ENCODE measurements at places on chromosomes 4 and X.
A peak's percentile ranks its signal among the peaks of the same experiment; 100 is the strongest.

DNA sequence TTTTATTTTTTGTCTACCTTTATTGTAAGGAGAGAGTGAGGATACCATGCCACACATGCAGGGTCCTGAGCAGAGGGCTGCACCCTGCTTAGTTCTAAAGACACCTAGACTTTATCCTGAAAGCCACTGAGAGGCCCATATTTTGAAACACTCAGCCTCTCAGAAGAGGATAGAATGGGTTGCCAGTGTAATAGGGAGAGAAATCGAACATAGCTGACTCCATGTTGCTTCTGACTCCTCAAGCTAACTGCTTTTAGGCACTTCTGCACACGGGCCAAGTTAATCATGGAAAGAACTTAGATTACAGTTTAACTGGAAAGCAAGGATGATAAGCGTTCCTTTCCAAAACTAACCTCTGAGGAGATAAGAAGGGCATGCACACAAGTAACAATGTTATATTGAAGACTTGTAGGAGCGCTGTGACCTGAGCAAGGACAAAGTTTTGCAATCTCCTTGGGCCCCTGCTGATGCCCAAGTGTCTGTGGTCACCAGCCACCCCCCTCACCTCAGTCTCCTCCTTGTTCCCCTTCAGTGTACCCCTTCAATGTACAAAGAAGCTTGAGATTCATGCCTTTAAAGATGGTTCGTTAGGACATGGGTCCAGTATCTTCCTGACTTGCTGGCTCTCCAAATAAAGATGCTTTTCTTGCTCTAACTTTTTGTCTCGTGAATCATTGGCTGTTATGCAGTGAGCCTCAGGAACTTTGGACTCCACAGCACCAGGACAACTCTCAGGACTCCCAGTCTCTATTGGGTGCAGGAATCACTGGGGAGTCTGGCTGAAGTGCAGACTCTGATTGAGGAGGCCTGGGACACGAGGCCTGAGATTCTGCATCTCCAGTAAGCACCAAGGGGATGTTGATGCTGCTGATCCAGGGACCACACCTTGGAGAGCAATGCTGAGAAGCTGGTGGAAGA, 25.4 kb upstream of the CD99 start:
- no peak for DNase-seq

GRCh38 chrX:154717824-154718223, 33.1 kb downstream of the GAB3 start:
- DNase-seq, result no peak

DNA sequence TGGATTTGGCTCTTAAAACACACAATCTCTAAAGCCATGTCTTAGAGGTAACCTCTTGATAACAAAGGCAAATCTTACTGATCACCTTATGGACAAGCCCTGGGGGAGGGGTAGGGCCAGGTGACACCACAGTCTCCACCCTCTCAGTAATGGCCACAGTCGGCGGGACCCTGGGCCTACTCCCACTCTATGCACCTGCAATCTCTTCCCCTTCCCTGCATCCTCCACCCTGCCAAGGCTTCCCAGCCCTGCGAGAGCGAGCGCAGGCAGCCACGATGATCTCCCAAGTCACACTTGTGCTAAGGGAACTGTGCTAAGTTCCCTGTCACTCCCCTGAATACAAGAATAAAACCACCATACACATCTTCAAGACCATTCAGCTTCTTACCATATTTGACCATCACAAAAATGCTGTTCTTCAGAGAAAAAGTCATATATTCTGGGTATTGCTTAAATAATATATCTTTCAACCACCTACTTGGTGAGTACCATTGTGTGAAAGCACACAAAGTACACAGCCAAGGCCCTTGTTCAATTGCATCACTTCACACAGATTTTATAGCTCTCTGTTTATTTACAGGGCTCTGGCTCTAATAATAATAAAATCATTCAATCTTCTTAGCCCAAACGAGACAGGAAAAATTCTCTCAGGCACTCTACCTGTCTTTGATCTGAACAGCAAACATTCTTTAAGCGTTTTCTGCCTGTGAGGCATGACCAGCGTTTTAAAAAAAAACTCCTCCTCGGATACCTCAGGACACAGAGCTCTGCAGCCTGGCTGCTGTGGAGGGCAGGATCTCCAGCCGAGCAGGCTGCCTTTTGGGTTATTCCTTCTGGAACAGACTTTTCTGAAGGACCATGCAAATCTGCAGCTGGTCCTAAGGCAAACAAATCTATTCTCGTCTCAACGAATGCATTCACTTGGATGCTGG, 115.7 kb upstream of the MAP3K15 start:
- peak; percentile 66 for DNase-seq

- DNase-seq, result no peak
Measured at GRCh38 chrX:43666311-43666912, 10.3 kb downstream of the MAOA start.

DNA sequence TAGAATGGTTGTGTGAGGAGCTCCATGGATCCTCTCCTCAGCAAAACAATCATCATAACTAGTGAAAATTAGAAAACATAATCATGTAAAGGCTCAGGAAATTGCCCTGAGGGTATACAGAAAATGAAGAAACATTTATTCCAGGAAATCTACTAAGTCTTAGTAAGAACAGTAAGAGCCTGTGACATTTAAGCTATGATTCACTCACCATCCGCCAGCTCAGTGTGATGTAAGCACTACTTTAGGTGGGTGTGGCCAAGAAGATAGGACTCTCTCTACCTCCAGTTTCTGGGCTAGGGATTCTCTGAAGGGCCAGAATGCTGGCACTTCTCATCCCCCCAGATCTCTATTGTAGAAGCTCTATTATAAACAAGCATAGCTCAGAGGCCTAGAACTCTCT, 147.5 kb downstream of the DLG3 start:
- peak; percentile 7 for DNase-seq

- no peak for DNase-seq
Measured at GRCh38 chr4:142035566-142035965, 399.2 kb downstream of the IL15 start.

DNA sequence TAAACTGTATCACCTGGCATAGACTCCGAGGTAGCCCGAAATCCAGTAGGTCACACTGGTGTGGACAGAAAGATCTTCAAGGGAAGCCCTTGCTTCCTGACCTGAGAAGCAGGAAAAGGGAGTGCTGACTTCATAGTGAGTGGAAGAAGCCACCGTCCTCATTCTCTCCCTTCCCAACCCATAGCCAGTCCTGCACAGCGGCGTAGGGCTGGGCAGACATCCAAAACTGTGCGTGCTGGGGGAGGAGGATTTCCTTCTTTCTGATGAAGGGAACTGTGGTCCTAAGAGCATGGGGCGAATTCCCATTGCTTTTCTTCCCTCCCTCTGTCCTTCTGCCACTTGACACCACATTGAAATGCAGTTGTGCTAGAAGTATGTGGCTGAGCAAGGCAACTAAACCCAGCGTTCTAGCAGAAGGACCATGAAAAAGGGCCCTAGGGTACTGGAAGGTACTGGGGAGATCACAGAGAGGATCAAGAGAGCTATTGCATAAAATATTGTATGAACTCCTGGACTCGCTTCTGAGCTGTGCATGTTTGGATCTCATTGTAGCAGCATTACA, 66.9 kb downstream of the STOX2 start:
- DNase-seq, result no peak

GRCh38 chr4:147787204-147787603, 55.3 kb downstream of the ARHGAP10 start:
- no peak for DNase-seq

DNA sequence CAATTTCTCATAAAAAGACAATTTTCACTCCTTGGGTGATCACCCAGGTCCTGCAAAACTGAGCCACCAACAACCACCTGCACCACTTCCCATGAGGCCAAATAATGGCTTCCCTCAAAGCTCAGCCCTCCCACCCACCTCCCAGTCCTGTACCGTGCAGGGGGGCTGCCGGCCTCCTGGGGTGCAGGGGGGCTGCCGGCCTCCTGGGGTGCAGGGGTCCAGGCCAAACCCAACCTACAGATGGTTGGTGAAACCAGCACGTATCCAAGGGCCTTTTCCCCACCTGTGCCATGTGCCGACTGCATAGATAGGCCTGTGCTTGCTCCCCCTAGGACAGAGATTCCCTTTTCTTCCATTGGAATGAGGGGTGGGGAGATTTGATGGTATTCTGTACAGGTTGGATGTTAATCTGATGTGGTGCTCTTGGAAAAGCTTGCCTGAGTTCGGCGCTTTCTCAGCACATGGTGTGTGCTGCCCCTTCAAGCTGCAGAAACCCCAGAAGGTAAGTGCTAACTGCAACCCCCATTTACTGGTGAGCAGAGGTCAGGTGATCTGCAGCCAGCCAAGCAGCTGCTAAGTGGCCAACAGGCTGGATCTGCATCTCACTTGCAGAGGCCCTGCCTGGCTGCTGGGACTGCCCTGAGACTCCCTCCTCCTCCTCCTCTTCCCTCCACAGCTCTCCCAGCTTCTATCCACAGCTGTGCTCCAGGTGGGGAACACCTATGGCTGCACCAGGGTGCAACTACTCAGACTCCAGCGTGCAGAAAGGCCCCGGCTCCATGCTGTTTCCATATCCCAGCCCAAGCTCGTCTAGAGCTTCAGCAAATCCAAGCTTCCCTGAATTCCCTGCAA, 38.8 kb downstream of the FRG1 start:
- no peak for DNase-seq

DNA sequence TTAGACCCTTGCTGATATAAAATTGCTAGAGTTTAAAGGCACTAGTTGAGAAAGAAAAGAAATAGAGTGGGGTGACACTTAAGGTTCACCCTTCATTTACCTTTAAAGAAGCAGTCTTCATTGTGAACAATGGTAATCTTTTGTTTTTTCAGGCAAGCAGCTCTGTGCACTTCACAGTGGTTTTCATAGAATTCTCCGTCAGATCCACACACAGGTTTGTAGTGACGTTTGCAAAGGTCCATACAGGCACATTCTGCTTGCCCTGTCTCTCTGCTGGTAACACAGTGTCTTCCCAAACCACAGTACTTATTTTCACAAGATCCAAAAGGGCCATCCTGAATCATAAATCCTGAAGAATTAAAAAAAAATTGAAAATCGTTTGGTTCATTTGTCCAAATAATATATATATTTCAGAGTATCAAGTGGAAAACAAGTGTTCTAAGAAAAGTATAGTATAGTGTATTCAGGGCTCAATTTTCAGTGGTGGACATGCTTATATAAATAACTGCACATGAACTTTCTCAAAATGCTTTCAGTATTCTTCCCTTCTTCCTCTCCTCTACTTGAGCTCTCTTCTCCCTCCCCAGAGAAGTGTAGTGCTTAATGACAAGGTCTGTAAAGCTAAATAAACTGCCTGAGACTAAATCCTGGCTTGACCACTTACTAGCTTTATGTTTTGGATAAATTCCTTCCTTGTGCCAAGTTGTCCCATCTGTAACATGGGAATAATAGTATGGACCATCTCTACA, 243.3 kb downstream of the FSTL5 start:
- peak; percentile 50 for DNase-seq

GRCh38 chr4:37542706-37543105, 143.5 kb downstream of the RELL1 start:
- no peak for DNase-seq

DNA sequence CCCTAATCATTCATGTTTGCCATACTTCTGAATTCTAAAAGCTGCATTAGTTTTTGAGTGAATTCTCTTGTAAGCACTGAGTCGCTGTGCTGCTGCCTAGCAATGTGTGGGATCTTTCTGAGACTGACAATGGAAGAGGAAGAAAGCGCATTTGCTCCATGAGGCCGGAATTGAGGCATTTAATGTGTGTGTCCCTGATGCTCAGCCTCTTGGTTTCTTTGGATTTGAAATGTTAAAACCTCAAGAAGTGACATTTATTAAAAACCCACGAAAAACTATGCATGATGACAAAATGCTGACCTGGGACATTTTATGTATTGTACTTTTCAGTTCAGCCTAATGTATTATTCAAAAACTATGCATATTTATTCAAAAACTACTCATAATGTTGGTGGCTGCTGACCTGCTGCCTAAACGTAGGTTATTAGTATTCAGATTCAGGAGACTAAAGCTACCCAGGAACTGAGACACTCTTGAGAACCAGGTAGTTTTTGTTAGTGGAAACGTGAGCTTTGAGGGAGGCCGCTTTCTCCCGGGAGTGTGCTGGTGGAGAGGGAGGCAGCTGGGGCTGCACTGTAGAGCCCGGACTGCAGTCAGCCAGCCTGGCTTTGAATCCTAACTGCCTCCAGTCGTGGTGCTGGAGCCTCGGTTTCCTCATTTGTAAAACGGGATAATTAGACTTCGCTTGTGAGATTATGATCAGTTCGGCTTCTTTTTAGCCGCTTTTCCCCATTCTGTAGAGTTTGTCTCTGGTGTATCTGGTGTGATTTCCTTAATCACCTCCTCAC, 11.3 kb downstream of the RGS12 start:
- no peak for DNase-seq

- DNase-seq, result no peak
Measured at GRCh38 chr4:5467111-5467510, 241.2 kb downstream of the EVC2 start.

DNA sequence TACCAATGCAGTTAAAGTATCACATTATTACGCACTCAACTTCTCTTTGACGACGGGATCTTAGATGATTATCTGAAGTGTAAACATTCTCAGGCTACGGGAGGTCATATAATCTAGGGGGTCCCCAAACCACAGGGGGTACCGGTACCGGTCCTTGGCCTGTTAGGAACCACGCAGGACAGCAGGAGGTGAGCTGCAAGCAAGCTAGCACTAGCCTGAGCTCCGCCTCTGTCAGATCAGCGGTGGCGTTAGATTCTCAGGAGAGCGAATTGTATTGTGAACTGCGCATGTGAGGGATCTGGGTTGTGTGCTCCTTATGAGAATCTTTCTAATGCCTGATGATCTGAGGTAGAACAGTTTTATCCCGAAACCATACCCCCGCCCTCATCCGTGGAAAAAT, 20.6 kb upstream of the PRR27 start:
- DNase-seq, result no peak

DNA sequence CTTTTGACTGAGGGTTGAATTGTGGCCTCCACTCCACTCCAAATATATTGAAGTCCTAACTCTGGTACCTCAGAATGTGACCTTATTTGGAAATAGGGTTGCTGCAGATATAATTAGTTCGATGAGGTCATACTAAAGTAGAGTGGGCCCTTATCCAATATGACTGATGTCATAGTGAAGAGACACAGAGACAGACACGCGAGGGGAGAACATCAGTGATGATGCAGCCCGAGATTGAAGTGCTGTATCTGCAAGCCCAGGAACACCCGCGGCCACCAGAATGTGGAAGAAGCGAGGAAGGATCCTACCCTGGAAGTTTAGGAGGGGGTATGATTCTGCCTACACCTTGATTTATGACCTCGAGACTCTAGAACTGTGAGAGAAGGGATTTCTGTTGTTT, 279.0 kb downstream of the ANKRD50 start:
- DNase-seq, result peak; percentile 67

DNA sequence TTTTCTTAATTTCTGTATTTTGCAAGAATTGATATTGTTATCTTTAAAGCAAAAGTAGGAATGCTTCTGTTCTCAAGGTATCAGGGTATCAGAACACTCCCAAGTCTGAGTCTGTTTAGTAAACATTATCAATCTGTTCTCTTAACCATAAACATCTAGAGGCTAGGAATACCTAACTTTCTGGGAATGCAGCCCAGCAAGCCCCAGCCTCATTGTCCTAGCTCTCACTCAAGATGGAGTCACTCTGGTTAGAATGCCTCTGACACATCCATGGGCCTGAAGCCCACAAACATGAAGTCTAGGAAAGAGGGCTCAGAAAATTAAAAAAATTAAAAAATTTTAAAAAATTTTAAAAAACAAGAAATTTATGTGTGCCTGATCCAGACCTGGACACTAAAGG, 315.1 kb upstream of the DKK2 start:
- no peak for DNase-seq

GRCh38 chr4:100539706-100540105, 21.9 kb upstream of the EMCN start:
- no peak for DNase-seq
